ENCODE measurements at places on chromosomes 3 and 15.
A peak's percentile ranks its signal among the peaks of the same experiment; 100 is the strongest.

DNA sequence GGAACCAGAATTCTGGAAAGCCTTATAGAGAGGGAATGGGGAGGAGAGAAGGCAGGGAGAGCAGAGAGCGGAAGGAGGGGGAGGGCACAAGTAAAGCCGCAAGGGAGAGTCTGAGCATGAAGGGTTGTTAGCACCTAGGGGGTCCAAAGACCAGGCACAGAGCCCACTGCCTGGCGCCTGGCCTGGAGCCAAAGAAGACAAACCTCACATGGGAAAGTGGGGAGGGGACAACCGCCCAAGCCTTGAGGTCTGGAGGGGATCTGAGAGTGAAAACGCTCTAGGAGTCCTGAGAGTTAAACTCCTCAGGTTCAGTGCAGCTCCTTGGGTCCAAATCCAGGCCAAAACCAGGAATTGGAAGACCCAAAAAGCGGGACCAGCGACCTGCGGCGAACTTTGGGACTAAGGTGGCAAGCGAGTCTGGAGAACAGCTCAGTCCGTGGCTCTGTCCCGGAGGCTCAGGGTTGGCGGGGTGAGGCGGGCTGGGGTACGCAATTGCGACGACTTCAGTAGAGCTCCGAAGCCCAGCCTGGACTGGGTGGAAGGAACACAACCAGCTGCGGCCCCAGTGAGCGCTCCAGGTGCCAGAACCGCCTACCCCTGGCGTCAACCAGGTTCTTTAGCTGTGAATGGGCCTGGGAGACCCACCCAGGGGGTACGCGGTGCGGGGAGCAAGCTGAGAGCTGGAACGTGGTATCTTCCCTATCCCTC is 807 bp upstream of the INAFM2 start:
- no peak for DNase-seq

- no peak for DNase-seq
Measured at GRCh38 chr3:143511174-143511879, 336.9 kb downstream of the SLC9A9 start.

GRCh38 chr3:124384527-124384926 is 345.7 kb upstream of the UMPS start:
- DNase-seq, result no peak

DNA sequence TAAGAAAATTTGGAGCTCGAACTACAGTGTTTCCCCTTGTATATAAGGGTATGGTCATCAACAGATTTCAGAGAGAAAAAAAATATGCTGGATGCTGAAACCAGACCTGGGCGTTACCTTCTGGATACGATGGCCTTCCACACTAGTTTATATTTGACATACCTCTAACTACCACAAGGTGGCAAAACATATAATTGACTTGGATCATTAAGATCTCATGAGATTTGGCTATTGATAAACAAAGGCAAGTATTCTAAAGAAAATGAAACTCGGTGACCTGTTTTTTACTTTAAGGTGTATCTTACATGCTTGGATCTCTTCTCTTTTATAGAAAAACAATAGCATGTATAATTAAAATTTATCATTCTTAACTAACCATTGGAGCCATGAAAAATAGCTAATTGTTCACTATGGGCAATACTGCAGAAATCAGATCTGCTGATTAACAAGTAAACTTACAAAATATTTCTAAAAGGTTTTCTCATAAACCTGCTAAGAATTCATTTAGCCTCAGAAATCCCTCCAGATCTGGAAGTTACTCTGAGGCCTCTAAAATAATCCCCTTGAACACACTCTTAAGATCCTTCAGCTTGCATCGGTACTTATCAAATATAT is 300.6 kb upstream of the KCNH8 start:
- DNase-seq, result peak; percentile 15

DNA sequence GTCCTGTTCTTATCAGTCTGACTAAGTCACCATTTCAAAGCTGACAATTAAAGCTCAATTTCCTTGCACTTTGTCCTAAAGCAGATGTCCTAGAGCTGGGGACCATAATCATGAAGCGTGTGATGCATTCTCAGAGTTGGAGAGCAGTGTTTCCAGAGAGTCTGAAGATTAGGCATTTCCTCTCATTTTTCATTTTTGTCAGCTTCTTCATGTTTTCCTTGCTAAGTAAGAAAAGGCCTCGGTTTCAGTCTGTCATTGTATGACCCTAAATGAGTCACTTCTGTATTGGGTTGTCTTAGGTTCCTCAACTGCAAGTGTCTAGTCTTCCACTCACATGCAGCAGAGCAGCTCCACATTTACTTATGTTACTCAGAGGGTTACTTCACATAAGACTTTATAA is 257.2 kb upstream of the TPRG1 start:
- no peak for DNase-seq

GRCh38 chr3:133447750-133448477 is 48.1 kb downstream of the BFSP2 start:
- DNase-seq, result no peak

GRCh38 chr15:20409247-20409646 is 132.4 kb downstream of the GOLGA6L6 start:
- DNase-seq, result no peak

DNA sequence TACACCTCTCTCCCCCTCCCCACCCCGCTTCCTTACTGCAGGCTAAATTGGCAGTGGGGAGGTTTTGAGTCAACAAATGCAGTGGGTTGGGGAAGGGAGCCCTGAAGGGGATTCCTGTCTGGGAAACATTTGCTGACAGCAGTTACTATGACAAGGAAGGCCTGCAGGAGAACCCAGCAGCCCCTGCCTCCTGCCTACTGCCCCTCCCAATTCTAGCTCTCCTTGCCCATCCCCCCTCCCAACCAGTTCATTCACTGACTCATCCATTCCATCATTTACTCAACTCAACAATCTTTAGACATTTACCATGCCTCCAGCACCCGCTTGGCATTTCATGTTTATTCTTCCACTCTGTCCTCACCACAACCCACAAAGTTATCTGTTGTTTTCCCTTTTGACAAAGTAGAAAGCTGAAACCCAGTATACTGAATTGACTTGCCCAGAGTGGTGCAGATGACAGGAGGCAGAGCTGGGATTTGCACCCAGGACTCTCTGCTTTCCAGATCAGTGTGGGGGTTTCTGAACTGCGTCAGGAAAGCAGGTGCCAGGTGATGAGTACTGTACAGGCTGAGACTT is 75.0 kb downstream of the MAGEF1 start:
- no peak for DNase-seq

DNA sequence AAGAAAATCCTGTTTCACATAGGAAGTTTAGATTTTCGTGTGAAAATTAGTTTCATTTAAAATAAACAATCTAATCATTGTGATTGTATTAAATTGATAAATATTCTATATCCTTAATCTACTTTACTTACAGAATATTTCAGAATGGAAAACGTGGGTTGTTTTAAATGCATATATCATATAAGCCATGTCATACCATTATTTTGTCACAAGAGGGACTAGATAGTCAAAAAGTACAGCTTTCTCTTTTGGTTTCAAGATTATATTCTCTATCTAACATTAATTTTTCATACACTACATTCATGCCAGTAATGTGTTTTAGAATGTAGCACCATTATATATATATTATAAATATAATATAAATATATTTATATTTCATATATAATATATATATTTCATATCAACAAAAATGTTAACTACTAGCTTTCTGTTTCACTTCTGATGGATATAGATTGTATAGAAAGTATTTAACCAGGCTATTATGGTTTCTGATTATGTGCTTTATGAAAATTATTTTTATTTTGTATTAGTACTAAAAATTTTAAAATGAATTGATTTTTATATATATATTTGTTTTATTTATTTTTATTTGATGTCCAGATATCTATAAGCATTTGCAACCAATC is 45.3 kb downstream of the OSTN start:
- peak; percentile 24 for DNase-seq

GRCh38 chr15:42608752-42609488 is 33.5 kb downstream of the STARD9 start:
- peak; percentile 29 for DNase-seq

- DNase-seq, result no peak
Measured at GRCh38 chr3:58518291-58518789, 18.6 kb downstream of the ACOX2 start.
